Inflammatory macrophage treated with lipopolysaccharide for 4 hours (primary cell): ENCODE measurements at places on chromosomes 1 and 21.
A peak's percentile ranks its signal among the peaks of the same experiment; 100 is the strongest.

DNA sequence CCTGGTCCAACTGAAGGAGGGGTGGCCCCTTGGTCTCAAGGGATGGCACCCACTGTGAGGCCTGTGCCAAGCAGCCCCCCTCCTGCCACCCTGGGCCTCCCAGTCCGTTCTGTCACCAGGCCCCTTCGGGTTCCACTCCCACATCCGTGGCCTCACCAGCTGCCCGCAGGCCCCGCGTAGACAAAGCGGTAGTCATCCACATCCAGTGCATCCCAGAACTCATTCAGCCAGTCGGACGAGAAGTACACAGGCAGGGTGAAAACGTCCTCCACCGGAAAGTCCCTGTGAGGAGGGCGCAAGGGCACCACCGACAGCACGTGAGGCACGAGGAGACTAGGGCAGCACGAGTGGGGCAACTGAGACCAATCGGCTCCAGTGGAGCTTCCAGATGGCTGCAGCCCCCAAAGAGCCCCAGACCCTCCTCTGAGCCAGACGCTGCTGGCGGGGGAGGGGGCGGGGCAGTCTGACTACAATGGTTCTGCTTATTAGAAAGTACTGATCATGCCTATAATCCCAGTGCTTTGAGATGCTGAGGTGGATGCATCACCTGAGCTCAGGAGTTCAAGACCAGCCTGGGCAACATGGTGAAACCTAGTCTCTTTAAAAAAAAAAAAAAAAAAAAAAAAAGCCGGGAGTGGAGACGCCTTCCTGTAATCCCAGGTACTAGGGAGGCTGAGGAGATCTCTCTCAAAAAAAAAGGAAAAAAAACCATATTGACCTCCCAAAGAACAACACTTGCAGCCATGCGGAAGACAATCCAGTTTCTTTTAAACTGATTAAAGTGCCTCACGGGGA is 1.2 kb downstream of the JMJD4 start:
- no peak for DNase-seq

GRCh38 chr1:187053876-187054275 is 225.1 kb downstream of the PLA2G4A start:
- no peak for DNase-seq

GRCh38 chr1:115826628-115827027 is 14.3 kb downstream of the NHLH2 start:
- no peak for DNase-seq

DNA sequence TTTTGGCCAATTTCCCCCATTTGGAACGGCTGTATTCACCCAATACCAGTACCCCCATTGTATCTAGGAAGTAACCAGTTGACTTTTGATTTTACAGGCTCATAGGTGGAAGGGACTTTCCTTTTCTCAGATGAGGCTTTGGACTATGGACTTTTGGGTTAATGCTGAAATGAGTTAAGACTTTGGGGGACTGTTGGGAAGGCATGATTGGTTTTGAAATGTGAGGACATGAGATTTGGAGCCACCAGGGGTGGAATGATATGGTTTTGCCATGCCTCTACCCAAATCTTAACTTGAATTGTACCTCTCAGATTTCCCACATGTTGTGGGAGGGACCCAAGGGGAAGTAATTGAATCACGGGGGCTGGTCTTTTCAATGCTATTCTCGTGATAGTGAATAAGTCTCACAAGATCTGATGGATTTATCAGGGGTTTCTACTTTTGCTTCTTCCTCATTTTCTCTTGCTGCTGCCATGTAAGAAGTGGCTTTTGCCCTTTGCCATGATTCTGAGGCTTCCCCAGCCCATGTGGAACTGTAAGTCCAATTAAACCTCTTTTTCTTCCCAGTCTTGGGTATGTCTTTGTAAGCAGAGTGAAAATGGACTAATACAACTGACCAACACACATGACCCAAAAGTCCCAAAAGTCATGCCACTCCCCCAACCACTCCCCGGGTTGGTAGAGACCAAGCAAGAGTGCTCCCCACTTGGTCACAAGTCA is 35.4 kb upstream of the ZNF496 start:
- peak; percentile 93 for DNase-seq

- no peak for DNase-seq
Measured at GRCh38 chr1:171017426-171017825, 73.3 kb upstream of the FMO3 start.

DNA sequence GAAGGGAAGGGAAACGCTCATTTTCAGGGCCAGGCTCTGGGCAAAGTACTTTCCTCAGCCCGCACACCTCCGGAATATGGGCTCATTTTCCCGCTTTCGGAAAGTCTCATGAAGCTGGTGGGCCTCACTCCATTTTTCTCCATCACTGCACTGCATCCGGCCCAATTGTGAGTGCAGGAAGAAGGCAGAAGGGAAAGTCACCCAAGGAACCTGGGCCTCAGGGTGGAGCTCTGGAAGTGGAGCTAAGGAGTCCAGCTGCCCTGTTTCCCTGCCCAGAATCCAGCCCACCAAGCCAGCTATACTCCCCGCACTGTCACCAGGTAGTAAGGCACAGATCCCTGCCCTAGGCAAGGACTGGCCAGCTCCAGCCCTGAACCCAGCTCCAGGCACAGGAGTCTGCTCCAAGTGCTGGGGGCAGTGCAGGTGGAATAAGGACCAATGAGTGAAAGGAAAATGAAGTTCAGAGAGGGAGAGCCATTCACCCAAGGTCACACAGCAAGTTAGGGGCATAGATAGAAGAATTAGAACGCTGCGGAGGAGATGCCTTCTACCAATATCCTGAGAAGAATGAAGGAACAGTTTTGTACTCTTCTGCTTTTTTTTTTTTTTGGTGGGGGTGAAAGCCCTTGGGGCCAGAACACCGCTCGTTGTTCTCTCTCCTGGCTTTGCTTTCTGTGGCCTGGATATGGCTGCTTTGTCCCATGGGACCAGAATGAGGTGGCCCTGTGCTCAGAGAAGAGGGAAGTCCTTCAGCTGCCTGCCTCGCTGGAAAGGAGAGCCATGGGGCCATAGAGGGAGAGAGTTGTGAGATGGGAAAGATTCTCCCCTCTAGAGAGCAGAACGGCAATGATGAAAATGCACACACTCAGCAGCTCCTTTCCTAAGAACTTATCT is 10.0 kb downstream of the LRP8 start:
- DNase-seq: no peak

GRCh38 chr1:218299416-218299815 is 14.3 kb downstream of the RRP15 start:
- DNase-seq: peak; percentile 3

DNA sequence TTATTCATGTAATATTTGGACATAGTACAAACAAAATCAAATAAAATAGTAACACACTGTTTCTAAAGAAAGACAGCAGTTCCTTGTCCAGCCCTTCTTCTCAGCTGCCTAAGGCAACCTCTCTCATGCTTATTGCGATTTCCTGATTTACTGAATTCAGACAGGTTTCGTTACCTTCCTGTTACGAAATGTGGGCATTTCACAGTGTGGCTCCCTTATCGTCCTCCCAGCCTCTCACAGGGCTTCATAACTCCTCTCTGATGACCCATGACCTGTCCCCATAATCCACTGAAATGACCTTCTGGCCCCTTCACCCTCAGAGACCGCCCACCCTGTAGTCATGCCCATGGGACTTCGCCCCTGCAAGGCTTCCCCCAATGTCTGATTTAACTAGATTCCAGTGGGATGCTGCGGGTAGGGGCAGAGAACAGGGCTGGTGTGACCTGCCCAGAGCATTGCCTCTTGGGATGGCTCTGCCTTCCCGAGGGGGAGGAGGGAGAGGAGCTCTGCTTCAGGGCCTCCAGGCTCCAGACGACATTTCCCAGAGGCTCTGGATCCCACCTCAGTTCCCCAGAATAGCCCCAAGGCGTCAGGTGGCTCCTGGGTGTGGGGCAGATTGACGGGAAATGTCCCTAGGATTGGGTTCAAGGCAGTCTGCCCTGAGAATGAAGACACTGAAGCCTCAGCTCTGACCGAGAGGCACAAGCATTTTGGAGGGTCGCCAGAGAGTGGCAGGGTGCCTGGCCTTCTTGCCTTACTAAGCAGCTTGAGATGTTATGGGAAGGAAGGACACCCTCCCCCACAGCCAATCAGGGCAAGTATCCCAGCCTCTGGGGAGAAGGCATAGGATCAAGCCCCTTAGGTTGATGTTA is 20.6 kb downstream of the PADI2 start:
- DNase-seq: peak; percentile 80

DNA sequence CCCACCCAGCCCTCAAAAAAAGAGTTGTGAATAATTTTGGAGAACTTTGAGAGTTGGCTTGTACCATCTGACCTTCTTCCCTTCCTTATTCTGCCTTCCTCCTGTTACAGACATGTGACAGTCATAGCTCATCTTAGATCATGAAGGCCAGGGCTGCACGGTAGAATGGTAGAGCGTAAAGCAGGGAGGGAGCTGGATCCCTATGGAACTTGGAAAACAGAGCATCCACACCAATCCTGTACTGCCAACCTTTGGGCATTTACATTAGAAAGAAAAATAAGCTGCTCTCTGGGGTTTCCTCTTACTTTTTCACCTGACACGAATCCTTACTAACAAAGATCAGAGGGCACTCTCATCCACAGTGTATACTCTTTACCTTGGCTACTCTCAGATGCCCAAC is 121.5 kb downstream of the GPR52 start:
- peak; percentile 11 for DNase-seq

DNA sequence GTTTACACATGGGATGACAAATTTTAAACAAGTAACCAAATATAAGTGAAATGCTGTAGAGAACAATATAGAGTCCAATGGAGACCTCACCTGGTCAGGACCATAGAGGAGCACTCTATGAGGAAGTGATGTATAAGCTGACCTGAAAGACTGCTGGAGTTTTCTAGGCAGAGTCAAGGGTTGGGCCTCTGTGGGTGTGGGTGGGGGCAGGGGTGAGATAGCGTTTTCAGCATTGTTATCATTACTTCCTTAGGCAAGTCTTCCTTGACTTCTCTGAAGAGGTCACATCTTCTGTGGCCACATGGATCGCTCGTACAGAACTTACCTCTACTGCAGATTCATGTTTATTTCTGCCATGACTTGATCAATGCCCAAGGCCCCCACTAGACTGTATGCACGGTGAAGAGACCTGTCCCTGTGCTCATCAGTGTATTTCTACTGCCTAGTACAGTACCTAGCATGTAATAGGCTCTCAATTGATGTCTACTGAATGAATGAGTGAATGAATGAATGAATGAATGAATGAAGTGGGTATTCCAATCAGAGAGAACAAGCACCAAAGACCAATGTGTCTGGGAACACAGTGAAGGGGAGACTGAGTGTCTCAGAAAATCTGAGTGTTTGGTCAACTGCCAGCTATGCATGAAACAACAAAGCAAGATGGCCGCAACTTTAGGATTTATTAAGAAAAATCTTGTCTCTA is 116.5 kb downstream of the RNF220 start:
- no peak for DNase-seq

DNA sequence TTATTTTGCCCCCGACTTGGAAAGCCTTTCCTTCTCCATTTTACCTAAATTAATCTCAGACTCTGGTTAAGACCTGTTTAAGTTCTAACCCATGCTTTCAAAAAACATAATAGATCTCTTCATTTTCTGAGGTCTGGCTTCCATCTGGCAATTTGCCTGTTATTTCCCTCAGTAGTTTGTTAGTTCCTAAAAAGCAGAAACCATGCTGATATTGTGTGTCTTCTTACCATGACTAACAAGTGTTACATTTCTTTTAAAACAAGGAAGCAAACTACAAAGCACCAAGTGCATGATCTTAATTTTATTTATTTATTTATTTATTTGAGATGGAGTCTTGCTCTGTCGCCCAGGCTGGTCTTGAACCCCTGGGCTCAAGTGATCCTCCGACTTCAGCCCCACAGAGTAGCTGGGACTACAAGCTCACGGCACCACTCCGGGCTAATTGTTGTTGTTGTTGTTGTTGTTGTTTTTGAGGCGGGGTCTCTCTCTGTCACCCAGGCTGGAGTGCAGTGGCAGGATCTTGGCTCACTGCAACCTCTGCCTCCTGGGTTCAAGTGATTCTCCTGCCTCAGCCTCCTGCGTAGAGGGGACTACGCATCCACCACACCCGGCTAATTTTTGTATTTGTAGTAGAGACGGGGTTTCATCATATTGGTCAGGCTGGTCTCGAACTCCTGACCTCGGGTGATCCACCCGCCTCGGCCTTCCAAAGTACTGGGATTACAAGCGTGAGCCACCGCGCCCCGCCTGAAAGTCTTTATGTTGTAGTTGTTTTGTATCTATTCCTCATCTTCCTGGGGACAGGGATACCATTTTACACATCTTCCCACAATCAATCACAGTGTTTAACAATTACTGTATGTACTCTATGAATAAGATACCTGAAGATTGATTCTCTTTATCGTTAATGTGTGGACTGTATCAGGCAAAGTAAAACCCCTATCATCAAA is 1.3 kb upstream of the PATJ start:
- peak; percentile 36 for DNase-seq

DNA sequence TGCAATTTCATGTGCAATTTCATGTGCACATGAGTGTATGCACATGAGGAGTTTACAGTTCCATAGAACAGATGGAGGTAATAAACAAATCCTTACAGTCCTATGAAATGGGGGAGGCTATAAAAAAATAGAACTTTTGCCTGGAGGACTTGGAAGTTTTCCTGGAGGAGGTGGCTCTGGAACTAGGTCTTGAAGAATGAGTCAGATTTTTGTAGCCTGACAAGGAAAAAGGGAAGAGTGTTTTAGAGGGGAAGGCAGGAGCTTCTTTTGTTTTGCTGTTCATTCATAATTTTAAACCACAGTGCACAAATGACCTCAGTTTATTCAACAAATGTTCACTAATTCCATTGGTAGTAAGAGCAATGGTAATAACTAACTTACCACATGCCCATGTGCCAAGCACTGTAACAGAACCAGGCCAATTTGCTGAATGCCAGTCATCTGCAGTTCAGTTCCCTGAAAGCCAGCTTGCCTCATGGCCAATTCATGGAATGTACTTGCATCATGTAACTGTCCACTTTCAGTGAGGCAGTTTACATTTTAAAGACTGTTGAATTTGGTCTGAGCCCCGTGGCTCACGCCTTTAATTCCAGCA is 2.7 kb downstream of the DIO1 start:
- peak; percentile 69 for DNase-seq

DNA sequence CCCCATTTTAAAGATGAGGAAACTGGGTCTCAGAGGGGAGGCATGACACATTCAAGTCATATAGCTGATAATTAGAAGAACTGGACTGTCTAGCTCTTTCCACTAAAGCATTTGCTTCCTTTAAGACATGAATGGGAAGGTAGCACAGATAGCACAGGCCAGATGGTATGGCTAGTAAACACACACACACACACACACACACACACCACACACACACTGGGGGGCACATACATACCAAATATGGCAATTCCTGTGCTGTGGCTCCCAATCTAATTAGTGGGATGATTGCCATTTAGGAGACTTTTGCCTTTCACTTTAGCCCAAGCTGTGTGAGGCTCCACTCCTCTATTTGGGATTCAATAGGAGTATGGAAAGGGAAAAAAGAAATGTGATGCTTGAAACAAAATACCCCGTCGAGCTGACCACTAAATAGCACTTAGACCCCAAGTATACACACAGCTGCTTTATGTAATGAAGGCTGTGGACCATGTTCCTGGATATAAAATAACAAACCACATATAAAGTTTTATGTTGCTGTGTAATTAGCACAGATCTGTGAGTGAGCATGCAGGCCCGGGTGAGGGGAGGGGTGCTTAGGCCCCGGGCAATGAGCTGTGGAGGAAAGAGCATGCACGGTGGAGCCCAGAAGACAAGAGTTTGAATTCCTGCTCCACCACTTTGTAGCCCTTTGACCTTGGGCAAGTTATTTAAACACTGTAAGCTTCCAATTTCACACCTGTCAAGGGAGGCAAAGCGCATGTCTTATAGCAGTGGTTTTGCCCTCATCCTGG is 6.8 kb upstream of the TRABD2B start:
- DNase-seq: no peak

- DNase-seq: no peak
Measured at GRCh38 chr21:45848805-45849204, 132.8 kb upstream of the COL6A1 start.
